ENCODE measurements at places on chromosomes 4 and X.

DNA sequence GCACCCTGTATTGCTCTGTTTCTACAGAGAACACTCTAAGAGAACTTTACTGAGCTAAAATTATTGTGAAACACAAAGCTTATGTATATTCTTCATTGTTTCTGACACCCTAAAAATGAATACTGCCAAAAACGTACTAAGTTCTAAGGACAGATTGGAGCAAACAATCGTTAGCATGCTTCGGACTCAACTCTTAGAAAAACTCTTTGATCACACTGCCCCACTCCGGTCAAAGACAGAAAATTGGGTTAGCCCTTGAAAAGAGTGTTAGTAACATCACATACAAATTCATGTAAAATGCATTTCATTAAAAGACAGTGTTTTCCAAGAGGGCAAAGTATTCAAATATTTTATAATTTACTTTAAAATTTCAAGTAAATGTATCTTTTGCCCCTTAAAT lies 177.4 kb downstream of the DCHS2 start:
- DNase-seq: no peak

DNA sequence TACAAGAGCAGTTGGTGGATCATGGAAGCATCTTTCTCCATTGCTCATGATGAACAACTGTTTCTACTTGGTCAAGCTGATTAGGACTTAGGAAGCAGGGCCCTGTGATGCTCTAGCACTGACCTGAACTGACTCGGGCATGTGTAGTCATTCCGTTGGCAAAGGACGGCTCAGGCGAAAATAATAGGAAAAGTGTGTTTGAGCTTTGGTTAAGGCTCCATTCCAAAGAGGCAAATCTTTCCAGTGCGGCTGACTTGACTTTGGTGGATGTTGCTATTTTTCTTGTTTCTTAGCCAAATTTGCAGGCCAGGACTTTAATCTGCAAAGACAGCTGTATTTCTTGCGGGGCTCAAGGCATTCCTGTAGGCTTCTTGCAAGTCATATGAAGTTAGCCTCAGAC lies 39.5 kb downstream of the ZNF518B start:
- DNase-seq: no peak

GRCh38 chrX:70478526-70479245 lies 34.1 kb downstream of the DLG3 start:
- DNase-seq: no peak

DNA sequence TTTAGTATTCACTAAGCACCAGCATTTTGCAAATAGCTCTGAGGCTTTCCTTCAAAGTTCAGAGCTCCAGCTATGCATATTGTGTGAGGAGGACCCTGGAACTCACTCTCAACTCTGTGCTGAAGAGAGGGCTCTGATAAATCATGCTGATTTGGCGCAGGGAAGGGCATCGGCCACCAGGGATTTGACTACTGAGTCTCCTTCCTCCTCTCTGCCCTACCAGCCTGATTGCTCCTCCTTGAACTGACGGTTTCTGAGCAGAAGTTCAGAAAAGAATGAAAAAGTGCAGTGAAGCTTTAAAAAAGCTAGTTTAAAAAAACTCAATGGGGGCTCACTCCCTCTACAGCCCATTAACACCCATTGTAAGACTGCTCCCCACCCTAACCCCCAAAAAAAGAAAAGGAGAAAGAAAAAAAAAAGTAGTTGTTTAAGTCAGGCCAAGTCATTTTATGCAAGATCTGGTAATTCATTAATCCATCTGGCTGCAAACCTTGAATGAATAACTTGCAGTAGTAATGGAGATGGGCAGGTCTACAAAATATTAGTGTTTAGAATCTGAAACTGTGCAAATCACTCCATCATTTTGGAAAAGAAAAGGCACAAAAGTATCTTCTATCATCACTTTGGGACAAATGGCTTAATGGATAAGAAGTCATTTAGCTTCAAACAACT lies 13.3 kb downstream of the PPARGC1A start:
- DNase-seq: no peak

DNA sequence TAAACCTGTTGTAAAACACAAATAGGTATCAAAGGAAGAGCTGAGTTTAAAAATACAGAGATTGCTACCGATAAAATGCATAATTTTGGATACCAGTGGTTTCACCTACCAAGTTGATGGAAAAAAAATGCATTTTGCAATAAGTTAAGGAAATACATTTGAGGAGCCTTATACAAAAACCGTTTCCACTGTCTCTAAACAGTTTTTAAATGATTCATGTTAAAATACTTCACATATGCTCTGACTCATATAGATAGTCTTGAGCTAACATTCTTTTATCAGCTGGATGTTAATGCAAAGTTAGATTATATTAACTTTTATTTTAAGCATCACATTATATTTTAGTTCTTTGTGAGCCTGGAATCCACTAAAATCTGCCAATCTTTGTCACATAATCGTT lies 50.6 kb upstream of the ANKRD17 start:
- DNase-seq: no peak

DNA sequence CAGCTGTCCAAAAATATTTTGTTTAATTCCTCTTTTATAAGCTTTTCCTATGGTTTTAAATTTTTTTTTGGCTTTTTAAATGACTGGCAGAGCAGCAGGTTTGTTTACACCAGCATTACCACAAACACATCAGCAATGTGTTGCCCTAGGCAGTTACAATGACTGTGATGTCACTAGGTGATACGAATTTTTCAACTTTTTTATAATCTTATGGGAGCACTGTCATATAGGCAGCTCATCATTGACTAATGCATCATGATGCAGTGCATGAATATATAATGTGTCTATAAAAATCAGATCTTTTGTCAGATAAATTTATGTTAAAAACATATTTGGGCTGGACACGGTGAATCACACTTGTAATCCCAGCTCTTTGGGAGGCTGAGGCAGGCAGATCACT lies 231.6 kb upstream of the SLIT2 start:
- DNase-seq: no peak

DNA sequence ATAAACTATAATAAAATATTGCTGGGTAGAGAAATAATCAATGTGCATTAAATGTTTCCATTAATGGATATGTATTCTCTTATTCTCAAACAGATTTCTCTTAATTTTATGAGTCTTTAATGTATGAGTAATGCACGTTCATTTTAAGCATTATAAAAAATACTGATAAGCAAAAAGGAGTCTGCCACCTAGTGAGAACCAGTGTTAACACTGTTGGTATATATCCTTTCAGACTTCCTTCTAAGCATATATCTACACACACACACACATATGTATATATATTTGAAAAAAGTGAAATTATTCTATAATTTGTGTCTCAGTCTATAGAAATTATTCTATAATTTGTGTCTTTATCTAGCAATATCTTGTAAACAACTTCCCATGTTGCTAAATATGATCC lies 49.9 kb upstream of the MTMR1 start:
- DNase-seq: no peak

Measured in stimulated activated CD4-positive, alpha-beta T cell treated with anti-CD3 and anti-CD28 coated beads, Interleukin-2, amount 100 ng/mL, for 48 hours (primary cell).